ENCODE measurements at places on chromosomes 5 and 9.

- peak; percentile 16 for DNase-seq
These were observed 403 bp downstream of the NINJ1 start for GRCh38 chr9:93133681-93134014.

DNA sequence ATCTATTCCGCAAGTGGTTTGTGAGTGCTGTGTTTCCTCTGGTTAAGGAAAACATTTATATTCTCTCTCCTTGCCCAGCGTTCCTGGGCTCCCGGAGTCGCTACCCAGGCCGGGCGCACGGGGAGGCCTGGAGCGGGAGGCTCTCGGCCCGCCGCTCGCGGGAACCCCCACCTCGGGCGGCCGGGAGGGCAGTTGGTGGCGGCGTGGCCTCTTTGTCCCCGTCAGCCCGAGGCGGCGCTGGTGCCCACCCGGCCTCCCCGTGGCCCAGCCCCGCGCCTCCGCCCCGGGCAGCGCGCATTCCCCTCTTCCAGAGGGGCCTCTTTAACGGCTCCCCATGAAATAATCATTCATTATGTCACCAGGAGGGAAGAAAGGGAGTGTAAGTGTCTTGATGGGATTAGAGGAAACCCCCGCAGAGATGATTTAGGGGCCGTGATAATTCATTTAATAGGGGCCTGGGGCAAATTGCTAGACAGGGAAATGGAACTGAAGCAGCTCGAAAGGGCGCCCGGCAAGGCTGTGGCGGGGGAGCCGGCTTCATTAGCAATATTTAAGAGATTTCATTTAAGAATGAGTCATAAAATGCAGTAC is 181.9 kb upstream of the TBCA start:
- DNase-seq: no peak

- no peak for DNase-seq
These were observed 12.9 kb downstream of the HAVCR1 start for GRCh38 chr5:157046041-157046440.

DNA sequence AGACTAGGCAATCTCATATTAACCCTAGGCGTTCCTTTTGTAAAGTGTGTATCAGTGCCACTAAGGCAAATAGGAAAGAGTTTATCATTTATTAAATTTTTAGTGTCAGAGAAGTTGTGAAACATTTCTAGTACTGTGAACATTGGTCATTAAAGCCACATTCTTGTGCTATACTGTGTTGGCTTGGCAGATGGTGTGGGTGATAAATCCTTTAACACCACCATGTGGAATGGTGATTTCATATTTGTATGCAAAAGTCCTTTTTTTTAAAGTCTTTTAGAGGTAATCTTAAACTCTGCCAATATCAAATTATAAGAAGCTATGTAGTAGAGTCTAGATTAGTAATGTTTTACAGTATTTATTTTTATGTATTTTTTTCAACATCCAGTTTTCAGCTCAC is 18.1 kb downstream of the SLC12A2 start:
- DNase-seq: no peak

- DNase-seq: no peak
These were observed 1066.3 kb upstream of the NUDT12 start for GRCh38 chr5:104628911-104629310.

DNA sequence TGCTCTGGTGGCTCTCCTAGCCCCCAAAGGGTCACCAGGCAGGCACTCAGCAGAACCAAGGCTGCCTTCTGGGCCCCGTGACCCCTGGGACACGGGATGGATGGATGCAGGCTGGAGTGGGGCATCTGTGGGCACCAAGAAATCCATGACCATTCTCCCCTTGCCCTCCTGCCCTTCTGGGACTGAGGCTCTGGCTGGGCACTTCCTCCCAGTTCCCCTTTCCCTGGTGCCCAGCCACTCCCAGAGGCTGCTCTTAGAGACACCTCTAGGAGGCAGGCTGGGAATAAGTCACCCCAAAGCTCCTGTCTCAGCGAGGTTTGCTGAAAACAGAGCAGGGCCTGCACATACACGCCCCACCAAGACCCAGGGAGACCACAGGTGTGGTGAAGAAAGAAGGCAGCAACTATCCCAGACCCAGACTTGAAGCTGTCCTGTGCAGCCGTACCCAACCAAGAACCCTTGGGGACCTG is 943 bp downstream of the STING1 start:
- DNase-seq: peak; percentile 57

- no peak for DNase-seq
These were observed 29.8 kb downstream of the CD274 start for GRCh38 chr9:5479994-5480694.

DNA sequence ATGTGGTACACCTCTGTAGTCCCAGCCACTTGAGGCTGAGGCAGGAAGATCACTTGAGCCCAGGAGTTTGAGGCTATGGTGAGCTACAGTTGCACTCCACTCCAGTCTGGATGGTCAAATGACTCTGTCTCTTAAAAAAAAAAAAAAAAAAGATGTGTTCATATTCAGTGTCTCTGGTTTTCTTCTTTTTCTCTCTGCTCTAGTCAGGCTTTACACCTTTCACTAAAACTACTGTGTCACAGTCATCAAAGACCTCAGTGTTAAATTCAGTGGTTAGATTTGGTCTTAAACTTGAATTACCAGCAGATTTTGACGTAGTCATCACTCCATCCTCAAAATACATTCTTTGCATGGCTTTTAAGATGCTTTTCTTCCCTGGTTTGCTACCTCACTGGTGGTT is 28.8 kb downstream of the NAA35 start:
- no peak for DNase-seq

GRCh38 chr5:88539026-88539425 is 270.4 kb upstream of the TMEM161B start:
- no peak for DNase-seq

DNA sequence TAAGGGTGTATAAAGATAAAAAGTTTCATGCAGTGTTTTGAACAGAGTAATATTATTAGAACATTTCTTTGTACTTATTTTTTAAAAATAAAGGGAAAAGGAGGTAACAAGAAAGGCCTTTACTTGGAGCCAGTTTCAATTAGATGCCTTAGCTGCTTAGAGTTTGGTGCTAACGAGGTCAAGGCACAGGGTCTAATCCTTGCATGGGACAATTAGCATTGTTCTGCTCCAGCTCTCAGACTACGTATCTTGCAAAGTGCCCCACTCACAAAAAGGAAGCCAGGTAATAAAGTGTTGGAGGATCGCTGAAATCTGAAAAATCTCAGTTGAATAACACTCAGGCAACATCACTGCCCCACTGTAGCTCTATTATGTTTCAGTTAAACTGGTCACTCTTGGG is 2011.3 kb downstream of the EFNA5 start:
- no peak for DNase-seq

GRCh38 chr5:176360894-176361436 is 599 bp downstream of the KIAA1191 start:
- peak; percentile 32 for DNase-seq

DNA sequence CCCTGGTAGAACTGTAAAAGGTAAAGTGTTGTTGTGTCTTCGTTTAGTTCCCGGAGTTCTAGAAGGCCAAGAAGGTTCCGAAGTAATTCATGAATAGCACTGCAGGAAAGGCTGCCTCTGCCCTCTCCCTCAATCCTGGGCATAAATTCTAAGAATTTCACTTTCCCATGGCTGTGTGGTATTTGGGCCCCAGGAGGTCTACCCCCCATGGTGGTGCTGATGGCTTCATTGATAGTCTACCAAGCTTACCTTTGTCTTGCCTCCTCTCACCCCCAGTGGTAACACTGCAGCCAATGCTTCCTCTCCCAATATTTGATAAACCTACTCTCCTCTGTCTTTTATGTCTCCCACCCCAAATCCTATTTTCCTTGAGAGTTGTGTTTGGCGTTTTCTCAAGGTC is 39.5 kb downstream of the ADAMTS16 start:
- DNase-seq: no peak

DNA sequence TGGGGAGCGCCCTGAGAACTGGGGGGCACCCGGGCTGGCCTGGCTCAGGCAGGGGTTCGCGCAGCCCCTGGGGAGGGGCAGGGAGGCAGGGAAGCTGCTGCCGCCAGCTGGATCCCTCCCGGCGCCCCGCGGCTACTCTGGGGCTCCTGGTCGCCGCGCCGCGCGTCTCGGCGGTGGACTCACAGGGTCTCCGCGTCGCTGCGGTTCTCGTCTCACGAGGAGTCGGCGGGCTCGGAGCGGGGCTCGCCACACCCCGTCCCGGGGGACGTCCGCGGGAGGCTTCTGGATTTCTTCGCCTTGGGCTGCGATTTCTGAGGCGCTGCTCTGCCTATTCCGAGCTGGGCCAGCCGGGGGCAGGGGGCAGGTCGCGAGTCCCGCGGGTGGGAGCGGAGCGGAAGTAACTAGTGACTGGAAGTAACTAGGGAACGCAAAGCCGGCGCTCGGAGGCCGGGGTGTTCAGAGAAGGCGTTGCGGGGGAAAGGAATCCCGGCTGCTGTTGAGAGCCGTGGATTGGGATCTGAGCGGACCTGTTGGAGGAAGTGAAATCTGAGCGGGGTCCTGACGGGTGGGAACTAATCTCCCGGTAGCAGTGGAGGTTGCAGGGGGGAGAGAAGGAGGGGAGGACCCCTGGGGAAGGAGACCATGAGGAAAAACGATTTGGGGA is 511 bp downstream of the CYSTM1 start:
- DNase-seq: peak; percentile 67

DNA sequence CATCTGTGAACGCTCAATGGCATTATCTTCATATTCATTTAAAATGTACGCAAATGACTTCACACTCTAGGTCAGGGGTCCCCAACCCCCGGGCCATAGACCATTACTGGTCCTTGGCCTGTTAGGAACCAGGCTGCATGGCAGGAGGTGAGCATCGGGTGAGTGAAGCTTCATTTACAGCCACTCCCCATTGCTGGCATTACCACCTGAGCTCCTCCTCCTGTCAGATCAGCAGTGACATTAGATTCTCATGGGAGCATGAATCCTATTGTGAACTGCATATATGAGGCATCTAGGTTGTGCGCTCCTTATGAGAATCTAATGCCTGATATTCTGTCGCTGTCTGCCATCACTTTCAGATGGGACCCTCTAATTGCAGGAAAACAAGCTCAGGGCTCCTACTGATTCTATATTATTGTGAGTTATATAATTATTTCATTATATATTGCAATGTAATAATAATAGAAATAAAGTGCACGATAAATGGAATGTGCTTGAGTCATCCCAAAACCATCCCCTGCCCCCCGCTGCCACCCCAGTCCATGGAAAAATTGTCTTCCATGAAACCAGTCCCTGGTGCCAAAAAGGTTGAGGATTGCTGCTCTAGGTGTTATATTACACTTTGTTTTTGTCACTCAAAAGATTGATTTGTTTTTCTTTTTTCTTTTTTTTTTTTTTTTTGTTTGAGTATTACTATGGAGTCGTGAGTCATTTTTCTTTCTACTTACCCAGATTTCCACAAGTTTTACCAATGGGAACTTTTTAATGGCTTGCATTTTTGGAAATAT is 127.2 kb downstream of the DOCK8 start:
- DNase-seq: no peak

- no peak for DNase-seq
These were observed 83.1 kb downstream of the JMY start for GRCh38 chr5:79318935-79319614.

DNA sequence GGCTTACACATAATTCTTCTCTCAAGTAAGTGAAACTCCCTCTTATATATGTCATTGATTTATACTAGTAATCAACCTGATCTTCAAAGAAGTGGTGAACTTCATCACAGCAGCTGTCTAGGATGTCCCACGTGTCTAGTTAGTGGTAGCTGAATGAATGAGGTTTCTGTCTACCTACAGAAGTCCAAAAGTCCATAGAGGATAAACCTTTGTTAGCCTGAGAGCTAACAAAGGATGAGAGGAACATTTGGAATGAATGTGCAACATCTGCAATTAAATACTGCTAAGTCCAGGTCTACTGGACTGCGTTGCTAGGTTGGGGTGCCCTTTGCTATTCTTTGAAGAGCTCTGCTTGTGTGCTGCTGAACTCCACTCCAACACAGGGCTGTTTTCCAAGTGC is 213.8 kb upstream of the DAP start:
- DNase-seq: no peak
